ENCODE measurements at places on chromosomes 5 and 9.

DNA sequence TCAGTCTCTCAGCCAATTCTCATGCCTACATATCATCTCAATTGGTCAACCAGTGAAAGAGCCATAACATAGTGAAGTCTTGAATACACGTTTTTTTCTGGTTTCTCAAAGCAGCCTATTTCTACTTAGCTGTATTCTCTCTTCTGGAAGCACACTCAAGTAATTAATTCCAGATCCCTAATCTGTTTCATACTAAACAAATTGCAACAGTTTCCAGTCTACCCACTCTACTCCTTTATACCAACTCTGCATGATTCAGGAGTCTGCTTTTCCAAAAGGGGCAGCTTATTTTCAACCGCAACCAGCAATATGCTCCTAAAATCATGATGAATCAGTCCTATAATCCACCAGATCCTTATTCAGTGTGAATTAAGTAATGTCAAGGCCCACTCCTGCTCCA is 211.7 kb downstream of the TLE1 start:
- DNase-seq, result no peak

GRCh38 chr5:78750281-78750680 is 101.7 kb upstream of the LHFPL2 start:
- no peak for DNase-seq

GRCh38 chr5:78549043-78549442 is 99.5 kb downstream of the LHFPL2 start:
- no peak for DNase-seq

- DNase-seq, result no peak
Observed at GRCh38 chr9:108093773-108094675, 604.5 kb upstream of the KLF4 start.

DNA sequence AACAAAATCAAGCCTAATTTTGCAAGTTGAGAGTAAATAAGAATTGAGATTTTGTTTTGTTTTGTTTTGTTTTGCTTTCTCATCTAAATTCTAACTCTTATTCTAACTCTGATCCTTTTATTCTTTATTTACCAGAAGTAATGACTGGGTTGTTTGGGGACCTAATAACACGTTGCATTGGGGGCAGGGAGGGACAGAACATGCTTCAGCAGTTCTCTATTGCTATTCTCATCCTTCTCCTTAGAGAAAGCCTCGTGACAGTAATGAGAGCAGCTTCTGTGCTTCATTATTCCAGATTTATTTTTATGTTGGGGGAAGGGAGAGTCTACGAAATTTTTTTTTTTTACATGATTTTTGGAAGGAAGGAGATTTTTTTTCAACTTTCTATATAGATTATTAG is 21.1 kb downstream of the CPEB4 start:
- no peak for DNase-seq

GRCh38 chr5:172450861-172451695 is 3.2 kb downstream of the SH3PXD2B start:
- no peak for DNase-seq

Data from right kidney (tissue), 9 donors.